ENCODE measurements at places on chromosomes 6 and 20.

DNA sequence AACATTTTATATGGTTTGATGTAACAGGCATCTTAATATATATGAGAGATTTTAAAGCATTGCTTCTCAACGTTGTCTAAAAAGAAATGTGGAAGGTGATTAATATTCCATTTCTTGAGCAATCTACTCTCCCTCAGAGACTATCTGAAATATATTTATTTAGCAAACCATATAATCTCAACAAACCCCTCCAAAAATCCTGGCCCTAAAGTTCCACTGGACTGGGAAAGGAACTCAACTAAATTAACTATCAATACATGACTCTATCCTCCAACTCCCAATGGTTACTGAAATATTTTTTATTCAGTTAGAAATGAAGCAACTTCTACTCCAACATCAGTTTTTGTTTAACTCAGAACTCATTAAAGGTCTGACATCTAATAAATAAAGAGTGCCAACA is 6.3 kb downstream of the TASP1 start:
- no peak for DNase-seq

DNA sequence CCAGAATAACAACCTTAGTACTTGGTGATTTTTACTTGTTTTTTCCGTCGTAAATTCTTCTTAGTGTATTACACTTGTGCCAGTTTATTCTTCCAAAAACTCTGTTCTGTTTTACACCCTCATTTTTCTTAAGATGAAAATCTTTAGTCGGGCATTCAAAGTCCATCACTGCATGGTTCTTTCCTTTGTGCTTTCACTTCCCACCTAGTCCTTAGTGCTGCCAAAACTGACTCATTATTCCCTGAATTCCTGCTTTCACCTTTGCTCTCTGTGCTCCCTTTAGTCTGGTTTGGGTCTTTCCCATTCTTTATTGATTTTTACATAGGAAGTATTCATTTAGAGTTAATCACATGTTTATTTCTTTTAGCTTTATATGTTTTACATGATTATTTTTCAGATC is 3.3 kb downstream of the TRMT11 start:
- no peak for DNase-seq

DNA sequence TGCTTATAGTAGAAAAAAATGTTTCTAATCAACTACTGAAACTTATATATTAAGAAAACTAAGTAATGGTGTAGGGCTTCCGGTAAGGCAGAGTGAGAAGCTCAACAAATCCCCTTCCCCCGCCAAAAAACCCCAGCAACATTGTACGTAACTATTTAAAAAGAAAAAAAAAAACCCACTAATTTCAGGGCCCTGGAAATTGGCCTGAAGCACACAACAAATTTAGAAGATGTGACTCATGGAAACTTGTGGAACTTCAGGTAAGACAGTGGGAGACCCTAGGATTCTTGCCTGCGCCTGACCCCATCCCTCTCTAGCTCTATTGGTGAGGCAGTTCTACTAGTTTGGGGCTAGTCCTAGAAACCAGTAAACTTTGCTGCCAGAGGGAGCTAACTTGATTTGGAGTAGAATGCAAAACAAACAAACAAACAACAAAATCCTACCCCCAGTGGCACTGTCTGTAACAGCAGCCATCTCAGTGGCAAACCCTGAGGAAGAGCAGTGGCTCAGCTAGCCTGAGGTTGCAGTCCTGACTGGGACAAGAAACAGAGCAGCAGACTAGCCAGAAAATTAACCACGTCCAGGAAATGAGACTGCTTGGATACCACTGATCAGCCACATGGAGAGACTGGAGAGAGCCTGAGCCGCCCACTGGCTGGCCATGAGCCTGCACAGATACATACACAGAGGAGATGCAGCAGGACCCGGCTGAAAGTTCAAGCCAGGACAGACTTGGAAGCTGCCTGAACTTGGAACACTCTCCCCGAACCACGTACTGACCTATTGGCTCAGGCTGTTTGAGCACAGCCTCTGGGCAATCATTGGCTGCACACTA is 135.1 kb downstream of the TBXT start:
- no peak for DNase-seq

GRCh38 chr6:114816678-114817077 is 473.9 kb upstream of the HS3ST5 start:
- no peak for DNase-seq

DNA sequence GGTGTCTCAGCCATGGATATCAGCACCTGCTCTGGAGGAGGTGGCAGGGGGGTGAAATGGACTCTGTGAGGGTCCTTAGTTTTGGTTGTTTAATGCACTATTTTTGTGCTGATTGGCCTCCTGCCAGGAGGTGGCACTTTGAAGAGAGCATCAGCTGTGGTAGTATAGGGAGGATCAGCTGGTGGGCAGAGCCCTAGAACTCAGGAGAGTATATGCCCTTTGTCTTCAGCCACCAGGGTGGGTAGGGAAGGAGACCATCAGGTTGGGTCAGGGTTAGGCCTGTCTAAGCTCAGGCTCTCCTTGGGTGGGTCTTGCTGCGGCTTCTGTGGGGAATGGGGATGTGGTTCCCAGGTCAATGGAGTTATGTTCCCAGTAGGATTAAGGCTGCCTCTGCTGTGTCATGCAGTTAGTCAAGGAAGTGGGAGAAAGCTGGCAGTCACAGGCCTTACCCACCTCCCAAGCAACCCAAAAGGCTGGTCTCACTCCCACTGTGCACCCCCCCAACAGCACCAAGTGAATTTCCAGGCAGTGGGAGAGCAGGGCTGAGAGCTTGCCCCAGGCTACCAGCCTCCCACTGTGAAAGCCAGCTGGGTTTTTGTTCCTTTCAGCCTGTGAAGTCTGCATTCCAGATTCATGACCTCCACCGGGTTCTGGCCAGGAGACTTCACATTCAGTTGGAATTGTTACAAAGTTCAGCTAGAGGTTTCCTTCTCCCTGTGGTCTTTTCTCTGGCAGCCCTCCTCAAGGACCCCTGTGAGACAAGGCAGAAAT is 5.7 kb upstream of the OSTM1 start:
- DNase-seq = no peak

GRCh38 chr6:12717356-12717755 is 789 bp downstream of the PHACTR1 start:
- DNase-seq = no peak

- no peak for DNase-seq
These were observed 193.2 kb downstream of the SLC16A10 start for GRCh38 chr6:111280445-111280955.

GRCh38 chr20:17838921-17839320 is 129.7 kb downstream of the SNX5 start:
- no peak for DNase-seq

DNA sequence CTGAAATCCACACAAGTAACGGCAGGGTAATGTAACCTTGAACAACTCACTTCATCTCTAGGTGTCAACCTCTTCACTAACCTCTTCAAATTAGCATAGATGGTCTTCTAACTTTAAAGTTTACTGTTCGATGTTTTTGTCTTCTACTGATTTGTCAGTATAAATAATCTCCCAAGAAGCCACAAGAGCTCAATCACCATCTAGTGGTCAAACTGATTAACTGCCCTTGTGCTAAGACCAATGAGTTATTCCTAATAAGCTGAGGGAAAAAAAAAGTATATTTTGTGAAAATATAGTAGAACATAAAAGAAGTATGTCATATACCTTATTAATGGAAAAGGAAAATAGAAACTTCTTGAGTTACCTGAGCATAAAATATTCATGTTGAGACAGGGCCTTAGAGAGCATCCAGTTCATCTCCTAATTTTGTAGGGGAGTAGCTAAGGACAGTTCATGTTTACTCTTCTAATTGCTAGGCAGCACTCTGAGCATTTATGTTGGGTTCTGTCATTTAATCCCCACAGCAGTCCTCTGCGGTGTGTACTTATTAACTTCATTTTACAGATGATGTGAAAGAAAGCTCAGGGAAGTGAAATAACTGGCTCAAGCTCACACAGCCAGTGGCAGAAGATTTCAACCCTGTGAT is 317.1 kb downstream of the ESR1 start:
- no peak for DNase-seq

GRCh38 chr6:43679057-43679456 is 8.5 kb downstream of the MRPS18A start:
- no peak for DNase-seq

GRCh38 chr6:53119772-53120409 is 28.8 kb downstream of the GCM1 start:
- no peak for DNase-seq

- DNase-seq = peak; percentile 87
These were observed 2.7 kb upstream of the C6orf62 start for GRCh38 chr6:24721461-24722215.

- no peak for DNase-seq
These were observed 437.5 kb upstream of the RGS17 start for GRCh38 chr6:153568628-153569027.

- no peak for DNase-seq
These were observed 27.1 kb upstream of the SMOC2 start for GRCh38 chr6:168413856-168414255.

- DNase-seq = no peak
These were observed 24.1 kb downstream of the ALDH8A1 start for GRCh38 chr6:134925800-134926199.

- DNase-seq = no peak
These were observed 174.5 kb downstream of the MRPL14 start for GRCh38 chr6:43952746-43953145.

DNA sequence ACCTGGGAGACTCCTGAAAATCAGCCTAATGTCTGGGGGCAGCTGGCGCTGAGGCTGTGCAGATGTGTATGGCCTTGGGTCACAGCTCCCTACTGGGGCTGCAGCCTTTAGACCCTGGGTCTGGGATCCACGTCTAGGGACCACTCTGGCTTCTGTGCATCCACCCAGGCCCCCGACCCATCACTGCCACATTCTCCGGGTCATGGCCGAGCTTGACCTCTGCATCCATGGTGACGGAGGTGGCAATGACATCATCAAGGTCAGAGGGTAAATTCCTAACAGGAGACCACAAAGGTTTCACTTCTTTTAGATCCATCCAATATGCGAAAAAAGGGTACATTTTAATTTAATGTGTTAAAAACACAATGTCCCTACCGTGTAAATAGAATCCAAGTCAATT is 14.5 kb upstream of the PCMTD2 start:
- no peak for DNase-seq

DNA sequence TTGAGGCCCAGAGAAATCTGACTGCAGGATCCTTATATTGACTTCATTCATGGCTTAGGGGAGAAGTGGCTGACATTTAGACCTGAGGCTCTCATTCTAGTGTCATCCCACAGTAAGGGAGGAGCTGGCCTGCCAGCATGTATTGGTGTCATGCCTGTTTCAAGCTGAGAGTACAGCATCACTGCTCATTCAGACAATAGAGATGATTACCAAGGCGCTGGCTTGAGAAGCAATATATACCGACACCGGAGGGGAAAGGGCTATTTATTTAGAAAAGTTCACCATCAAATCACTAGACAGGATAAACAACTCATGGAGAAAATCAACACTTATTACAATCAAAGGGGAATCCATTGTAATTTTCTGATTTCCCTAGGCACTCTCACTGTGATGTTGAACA is 84.4 kb upstream of the HDAC2 start:
- DNase-seq = no peak

DNA sequence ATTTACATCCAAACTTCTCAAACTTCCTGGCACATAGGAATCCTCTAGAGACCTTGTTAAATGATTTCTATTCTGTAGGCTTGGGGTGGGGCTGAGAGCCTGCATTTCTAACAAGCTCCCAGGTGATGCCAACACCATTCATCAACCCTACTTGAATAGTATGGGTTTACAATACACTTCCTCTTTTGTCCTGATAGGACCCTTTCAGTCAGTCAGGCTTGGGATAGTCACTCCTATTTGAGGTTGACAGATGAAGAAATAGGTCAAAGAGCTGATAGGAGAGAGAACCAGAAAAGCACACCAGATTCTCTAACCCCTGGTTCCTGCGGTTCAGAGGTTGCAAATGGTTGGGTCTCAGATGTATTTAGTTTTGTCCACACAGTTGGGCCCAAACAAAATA is 273.4 kb downstream of the TSHZ2 start:
- no peak for DNase-seq

GRCh38 chr20:41432746-41433145 is 66.1 kb upstream of the EMILIN3 start:
- DNase-seq = no peak

GRCh38 chr6:35415065-35415891 is 36.9 kb upstream of the FANCE start:
- peak; percentile 36 for DNase-seq

- no peak for DNase-seq
These were observed 159.7 kb downstream of the TMEM242 start for GRCh38 chr6:157163434-157164159.

GRCh38 chr6:157982563-157983405 is 1.1 kb downstream of the SYNJ2 start:
- DNase-seq = no peak

GRCh38 chr6:45922728-45923351 is 92.8 kb downstream of the CLIC5 start:
- peak; percentile 59 for DNase-seq

DNA sequence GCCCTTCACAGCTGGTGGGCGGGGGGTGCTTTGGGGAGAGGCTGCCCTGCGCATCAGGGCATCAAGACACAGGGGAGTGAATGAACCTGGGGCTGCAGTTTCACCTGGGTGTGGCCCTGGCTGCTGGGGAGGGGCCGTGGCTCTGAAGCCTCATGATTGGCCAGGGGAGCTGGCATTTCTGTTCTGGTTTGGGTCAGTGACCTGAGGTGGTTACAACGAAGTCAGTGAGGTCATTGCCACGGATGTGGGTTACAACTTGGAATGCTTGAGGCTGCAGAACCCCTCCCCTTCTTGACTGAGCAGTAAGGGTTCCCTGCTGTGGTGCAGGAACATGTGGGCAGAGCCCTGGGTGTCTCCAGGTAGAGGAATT is 3.0 kb downstream of the TCEA2 start:
- DNase-seq = no peak

DNA sequence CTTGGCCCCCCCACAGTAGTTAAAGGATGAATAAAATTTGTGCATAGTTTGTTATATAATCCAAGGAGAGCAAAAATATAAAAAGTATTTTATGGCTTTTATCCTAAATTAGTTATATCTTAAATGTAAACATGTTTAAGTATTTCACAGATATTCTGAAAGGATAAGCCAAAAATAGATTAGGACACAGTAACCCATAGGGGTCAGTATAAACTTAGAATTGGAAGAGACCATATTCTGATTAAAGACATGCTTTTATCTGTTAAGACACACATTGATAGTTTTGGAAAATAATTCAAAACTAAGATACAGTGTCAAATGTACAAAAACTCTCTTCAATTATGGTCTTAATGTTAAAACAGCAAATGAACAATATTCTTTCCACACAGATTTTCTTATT is 4.5 kb upstream of the SERINC1 start:
- no peak for DNase-seq

GRCh38 chr20:62924442-62925075 is 1.7 kb downstream of the DIDO1 start:
- DNase-seq = no peak

- DNase-seq = no peak
These were observed 11.2 kb downstream of the LYRM4 start for GRCh38 chr6:5249451-5250122.

GRCh38 chr6:161138543-161139303 is 135.1 kb downstream of the AGPAT4 start:
- DNase-seq = no peak

- DNase-seq = no peak
These were observed 862 bp downstream of the UCKL1 start for GRCh38 chr20:63955281-63955826.

- DNase-seq = no peak
These were observed 5.8 kb downstream of the C6orf132 start for GRCh38 chr6:42136508-42137193.

- peak; percentile 47 for DNase-seq
These were observed 102.1 kb upstream of the MYL9 start for GRCh38 chr20:36439040-36439730.

- DNase-seq = no peak
These were observed 1.9 kb downstream of the RAB32 start for GRCh38 chr6:146545581-146545980.

GRCh38 chr6:149440735-149441671 is 40.9 kb downstream of the SUMO4 start:
- DNase-seq = no peak
